ENCODE measurements at places on chromosomes 6 and 20.

GRCh38 chr20:25220021-25220730 lies 24.7 kb downstream of the ENTPD6 start:
- DNase-seq: no peak

- peak; percentile 46 for DNase-seq
These were observed 44.8 kb downstream of the POPDC3 start for GRCh38 chr6:105135056-105135455.

DNA sequence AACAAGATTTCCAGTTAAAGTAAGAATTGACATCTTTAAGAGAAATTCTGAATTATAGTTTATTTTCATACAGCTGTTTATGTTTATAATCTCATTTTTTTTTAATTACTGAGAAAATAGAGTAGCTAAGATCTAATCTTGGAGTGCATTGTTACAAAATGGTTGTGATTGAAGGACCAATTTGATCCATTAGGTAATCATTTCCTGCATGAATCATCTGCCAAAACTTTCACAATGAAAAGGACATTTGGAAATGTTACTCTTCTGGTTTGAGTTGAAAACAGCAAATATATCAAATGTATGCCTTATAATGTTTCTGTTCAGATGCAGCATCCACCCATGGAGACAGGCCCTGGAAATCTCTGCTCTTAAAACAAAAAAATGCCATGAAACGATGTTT lies 19.0 kb downstream of the TUBB2A start:
- no peak for DNase-seq

DNA sequence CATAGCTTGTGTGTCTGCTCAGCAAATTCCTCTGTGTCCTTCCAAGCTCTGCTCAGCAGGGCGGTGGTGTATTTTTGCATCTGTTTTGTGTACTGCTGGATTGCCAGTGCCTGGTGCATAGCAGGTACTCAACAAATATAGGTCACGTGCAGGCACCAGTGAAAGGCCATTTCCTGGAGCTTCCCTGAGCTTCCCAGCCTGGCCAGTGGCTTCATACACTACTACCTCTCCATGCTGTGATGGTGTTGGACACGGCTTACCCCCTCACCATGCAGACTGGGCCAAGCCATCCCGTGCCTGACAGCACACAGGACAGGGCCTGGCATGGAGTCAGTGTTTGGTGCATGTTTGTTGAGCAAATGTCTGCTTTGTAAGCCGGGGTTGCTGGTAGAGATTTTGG lies 7.7 kb upstream of the PHACTR3 start:
- no peak for DNase-seq

DNA sequence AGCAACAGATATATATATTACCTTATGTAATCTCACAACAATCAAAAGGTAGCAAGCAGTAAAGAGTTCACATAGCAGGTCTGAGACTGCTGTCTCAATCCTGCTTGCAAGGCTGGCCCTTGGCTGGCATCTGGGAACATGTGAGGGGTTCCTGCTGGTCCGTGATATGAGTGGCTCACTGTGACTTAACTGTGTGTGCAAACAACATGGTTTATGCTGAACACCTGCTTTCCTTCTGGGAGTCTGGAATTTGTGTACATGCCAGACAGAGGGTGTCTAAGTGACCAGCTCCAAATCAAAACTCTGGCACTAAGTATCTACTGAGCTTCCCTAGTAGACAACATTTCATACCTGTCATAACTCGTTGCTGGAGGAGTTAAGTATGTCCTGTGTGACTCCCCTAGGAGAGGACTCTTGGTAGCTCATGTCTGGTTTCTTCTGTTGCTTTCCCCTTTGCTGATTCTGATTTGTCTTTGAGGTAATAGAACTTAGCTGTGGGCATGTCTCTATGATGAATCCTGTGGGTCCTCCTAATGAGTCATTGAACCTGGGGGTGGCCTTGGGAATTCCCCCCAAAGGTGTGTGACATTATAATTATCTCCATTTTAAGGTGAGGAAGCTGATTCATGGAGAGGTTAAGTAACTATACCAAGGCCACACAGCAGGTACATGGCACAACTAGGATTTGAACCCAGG lies 131.6 kb upstream of the NEDD9 start:
- no peak for DNase-seq

DNA sequence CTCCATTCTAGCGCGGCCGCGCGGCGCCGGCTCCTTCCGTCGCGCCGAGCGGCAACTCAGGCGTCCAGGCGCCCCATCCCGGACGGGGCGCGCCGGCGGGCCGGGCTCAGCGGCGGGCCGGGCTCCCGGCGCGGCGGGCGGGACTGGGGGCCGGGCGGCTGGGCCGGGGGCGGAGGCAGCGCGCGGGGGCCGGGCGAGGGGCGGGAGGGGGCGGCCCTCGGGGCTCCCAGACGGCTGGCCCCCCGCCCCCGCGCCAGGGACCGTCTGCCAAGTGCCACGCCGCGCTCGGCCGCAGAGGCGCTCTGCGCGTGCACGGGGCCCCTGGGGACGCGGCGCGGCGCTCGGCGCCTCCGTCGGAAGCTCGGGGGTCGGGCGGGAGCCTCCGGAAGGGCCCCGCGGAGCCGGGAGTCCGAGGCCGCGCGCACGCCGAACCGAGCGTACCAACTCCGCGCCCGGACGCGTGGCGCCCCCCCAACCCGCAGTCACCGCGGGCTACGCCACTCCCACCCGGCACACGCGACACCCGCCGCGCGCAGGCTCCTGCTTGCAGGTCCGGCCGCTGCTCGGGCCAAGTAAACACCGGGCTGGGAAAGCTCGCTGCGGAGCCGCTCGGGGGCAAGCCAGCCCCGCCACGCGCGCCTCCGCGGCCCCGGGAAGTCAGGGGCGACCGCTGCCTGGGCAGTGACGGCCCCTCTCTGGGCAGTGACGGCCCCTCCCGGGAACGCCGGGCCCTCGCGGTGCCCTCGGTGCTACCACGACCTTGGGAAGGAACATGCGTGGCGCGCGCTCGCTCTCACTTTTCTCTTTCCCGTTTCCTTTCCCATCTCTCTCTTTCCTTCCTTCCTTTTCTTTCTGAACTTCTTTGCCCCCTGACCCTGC lies at the start of gene PREX1:
Gene PREX1, minus strand, starts transcription at position 145 of the 879 bp plus-strand sequence. Its CDS starts 139 bp downstream, at position 6.
- peak; percentile 27 for DNase-seq

DNA sequence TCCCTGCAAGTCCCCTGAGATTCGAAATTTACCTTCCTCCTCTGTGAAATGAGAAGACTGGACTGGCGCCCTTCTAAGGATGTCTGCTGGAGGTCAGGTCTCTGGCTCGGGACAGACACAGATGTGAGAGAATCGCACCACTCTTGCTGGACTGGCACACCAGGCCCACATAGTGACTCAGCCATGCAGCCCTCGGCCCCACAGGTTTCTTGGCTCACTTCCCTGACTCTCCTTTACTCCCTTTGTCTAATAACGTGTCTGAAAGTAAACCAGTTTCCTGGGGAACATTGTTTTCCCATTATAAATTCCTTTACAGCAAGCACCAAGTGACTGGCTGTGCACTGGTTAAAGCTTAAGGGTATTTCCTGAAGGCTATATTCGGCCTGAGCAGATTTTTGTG lies 106.7 kb upstream of the PLEKHG1 start:
- DNase-seq: no peak

DNA sequence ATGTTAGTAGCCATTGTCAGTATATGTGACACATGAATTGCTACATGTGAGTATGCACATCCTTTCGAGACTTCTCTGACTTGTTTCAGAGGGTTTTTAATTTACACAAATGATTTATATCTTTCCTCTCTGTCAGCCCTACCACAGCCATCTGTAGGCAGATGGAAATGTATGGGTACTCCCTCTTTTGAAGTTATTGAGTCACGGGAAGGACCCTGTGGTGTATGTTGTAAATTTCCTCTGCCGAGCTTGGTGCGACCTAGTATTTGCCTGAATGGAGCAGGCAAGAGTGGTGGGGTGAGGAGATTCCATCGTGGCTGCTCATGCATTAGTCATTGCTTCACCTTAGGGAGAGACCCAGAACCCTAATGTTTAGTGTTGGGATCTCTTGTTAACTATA lies 171.9 kb downstream of the JARID2 start:
- DNase-seq: no peak

DNA sequence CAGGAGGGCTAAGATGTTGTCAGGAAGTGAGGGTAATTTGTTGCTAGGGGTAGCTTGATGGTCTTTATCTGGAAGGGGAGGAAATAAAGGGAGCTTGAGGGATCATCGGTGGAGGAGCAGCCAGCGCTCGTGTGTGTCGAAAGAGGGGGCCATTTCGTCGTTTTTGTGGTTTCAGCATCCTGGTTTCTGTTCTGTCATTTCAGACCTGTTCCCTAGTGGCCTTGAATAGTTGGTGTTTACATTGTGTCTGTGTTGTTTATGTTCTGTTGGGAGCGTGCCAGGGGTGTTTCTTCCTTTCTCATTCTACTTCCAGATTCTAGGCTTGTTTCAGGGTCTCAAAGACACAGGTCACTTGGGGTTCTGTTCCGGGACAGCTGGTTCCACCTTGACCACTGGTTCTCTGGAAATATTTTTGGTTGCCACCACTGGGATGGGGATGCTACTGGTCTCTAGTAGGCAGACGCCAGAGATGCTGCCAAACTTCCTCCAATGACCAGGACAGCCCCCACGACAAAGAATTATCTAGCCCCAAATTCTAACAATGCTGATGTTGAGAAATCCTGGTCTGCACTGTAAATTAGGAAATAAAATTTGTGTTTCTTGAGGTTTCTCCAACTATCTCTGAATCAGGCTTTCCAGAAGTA lies 113.9 kb upstream of the NAA20 start:
- DNase-seq: peak; percentile 70

GRCh38 chr6:26012061-26012460 lies 49.5 kb downstream of the TRIM38 start:
- DNase-seq: no peak

DNA sequence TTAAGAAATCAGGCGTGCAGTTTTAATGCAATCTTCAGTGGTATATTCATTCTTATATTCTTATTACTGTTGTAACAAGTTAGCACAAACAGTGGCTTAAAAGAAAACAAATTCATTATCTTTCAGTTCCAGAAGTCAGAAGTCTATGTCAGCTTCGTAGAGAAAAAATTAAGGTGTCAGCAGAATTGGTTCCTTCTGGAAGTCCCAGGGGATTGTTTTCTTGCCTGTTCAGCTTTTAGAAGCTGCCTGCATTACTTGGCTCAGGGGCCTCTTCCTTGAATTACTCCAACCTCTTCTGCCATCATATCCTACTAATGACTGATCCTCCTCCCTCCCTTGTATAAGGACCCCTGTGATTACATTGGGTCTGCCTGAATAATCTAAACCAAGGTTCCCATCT lies 243.9 kb downstream of the ZNF217 start:
- DNase-seq: no peak

DNA sequence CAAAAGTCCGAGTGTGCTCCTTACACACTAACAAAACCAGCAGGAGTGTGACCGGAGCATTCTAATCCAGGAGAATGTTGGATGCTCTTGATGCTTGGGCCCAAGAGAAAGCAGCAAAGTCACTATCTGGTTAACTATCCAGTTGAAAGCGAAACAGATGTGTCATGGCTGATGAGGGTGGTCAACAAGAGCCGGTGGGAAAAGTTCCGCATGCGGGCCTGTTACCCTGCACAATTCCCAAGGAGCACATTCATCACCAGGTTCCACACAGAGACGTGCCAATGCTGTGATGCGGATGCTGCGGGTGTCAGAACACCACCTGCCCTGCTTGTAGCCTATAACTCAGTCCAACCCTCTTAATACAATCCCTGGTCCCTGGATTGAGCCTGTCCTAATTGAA lies 38.7 kb downstream of the IL20RA start:
- DNase-seq: no peak

DNA sequence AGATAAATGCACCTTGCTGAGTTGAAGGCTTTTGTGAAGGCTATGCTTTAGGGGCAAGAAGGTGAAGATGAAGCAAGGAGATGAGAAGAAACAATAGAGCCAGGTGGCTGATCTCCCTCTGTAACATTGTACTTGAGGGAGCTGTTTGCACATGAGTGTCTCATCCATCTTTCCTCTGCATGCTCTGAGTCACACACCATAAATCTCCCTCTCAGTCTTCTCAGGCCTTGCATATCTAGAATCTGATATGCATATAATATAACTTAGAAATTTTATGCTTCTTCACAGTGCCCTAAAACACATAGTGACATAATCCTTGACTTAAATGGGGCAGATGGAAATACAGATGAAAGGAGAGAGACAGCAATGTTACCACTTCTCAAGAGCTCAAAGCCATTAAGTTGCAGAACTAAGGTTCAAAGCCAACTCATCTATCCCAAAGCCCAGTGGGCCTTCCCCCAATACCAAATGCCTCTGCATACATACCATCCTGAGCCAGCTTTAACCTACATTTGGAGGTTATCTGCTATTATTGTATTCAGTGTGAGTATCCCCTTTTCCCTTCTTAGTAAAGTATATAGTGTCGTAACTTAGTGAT lies 62.4 kb upstream of the STXBP5 start:
- no peak for DNase-seq

DNA sequence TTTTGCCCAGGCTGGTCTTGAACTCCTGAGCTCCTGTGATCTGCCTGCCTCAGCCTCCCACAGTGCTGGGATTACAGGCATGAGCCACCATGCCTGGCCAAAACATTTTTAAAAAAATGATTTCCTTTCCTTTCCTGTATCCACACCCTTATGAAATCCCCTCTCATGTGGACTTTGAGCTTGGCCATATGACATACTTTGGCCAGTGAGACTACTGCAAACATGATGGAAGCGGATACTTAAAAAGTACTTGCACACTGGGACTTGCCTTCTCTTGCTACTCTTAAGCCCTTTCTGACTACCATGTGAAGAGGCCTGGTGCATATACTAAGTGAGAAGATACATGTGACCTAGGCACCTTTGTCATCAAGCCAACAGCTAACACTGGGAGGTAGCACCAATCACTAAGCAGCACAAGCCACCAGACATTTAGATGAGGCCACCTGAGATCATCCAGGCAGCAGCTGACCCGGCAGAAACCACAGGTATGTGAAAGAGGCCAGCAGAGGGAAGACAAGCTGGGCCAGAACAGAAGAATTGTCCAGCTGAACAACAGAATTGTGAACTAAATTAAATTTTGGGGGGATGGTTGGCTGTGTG lies 78.5 kb upstream of the HDAC2 start:
- no peak for DNase-seq

DNA sequence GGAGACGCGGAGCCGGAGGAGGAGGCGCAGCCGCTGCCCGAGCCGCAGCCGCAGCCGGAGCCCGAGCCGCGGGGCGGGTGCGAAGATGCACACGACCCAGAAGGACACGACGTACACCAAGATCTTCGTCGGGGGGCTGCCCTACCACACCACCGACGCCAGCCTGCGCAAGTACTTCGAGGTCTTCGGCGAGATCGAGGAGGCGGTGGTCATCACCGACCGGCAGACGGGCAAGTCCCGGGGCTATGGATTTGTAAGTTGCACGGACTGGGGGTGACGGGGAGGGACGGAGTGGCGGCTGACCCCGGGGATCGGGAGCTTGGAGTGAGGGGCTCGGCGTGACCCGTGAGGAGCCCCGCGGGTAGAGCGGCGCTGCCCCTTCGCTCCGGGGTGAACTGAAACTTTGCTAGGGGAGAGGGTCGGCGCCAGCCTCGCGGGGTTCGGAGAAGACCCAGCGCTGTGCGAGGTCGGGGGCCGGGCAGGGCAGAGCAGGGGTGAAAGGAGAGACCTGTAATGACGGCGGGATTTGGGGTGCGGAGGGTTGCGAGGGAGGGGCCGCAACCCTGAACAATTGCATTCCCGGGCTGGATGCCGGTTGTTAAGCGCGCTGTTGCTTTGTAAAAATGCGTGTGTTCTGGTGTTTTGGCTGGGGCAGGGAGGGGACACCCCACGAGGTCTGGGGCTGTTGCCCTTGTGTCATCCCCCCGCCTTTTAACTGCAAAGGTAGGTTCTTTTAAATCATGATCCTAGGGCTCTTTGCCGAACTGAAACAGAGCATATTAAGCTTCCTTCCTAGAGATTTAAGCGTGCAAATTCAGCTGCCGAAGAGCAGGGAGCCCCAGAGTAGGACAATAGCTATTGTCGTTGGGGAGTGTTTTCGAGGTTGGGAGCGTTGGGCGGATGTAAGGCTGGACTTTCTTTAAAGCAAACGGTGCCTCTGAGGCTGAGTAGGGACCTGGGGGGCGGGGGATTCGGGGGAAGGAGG lies 628 bp downstream of the RBM24 start:
- DNase-seq: peak; percentile 46

Data from NCI-H748 treated with DMSO at 0.1 percent for 48 hours (cell line).